ENCODE measurements at places on chromosomes 5 and 9.

- no peak for DNase-seq
Measured at GRCh38 chr5:68070591-68071281, 144.8 kb upstream of the PIK3R1 start.

DNA sequence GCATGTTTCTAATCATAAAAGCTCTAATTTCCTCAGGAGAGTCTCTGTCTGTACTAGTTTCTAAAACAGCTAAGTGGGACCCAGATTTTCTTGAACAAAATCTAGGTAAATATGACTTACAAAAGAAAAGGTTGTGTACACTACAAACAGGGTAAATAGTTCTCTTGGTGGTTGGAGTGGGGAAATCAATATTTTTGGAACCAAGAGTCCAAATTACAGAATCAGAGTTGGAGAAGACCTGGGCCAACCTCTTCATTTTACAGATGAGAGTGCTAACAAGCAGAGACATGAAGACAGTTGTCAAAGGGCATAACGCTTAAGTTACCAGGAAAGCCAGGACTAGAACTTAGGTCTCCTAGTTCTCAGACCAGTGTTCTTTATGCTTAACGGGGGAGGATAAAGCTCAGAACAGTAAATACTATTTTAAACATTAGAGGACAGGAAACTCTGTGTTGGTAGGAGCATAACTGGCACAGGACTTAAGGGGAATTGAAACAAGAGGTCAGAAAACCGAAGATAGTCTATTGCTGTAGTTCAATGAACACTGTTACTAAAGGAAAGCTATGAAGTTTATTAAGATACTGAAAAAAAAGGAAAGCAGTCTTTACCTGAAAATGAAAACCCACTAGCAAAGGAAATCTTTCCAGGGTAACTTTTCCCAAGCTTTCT lies 9.3 kb upstream of the GOLGA1 start:
- DNase-seq = no peak

GRCh38 chr5:160312134-160312959 lies at the start of gene CCNJL:
CCNJL (minus strand) TSS chr5:160312564; CDS start chr5:160311923, 641 bp downstream.
- DNase-seq = no peak

- DNase-seq = no peak
Measured at GRCh38 chr9:4572184-4572826, 82.0 kb downstream of the SLC1A1 start.

GRCh38 chr5:138000102-138000723 lies 32.7 kb downstream of the FAM13B start:
- no peak for DNase-seq

GRCh38 chr9:105052346-105052745 lies 124.4 kb upstream of the ABCA1 start:
- no peak for DNase-seq

GRCh38 chr9:121998513-121999049 lies 94.5 kb downstream of the TTLL11 start:
- DNase-seq = no peak

DNA sequence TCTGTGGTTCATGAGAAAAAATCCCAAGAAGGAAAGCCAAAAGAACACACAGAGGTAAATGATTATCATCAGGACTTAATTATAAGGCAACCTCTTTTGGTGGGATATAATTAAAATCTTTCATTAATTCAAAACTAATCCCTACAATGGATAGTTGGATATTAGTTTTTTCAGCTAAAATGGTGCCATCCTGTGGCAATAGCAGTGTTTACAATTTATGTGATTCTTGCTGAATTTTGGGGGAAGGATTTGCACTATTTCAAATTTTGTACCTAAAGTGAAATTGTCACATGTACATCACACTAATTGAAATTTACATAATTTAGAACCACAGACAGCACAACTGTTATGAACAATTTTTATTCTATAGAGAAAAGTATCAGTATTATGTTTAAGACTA lies 67.0 kb downstream of the CAST start:
- no peak for DNase-seq

DNA sequence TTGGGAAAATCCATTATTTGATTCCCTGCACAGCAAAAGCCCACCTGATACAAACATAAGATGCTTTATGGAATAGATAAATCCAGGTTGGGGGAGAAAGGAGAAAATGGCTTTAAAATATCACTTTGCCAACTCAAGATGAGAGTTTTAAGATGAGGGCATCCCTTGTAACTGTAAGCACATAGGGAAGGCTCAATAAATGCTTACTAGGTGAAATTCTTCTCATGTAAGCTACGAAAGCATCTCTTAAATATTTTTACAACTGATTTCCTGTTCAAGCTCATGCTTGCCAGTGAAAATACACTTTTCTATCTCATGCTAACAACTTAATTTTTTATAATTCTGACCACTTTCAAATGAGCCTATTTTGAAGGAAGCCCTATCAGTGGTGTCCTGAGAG lies 11.5 kb downstream of the CDH6 start:
- DNase-seq = no peak

GRCh38 chr5:99955006-99955405 lies 580.2 kb upstream of the FAM174A start:
- DNase-seq = no peak

All from stimulated activated CD8-positive, alpha-beta memory T cell treated with anti-CD3 and anti-CD28 coated beads, Interleukin-4, amount 100 ng/mL, for 4 hours (primary cell).